ENCODE measurements at places on chromosomes 12 and 14. TPM values are rescaled to one million over a fixed set of nuclear protein-coding genes. Genes with fewer than 3 reads are reported as not detected.

KLHL33 gene
- total RNA-seq = 0.03 TPM

KRT82 gene
- total RNA-seq = not detected

ETNK1 gene
- 34.1 TPM for total RNA-seq

TMEM179 gene
- 0.32 TPM for total RNA-seq

ERH gene
- total RNA-seq = 315 TPM

SVOP gene
- not detected for total RNA-seq

CALCOCO1 gene
- 22.9 TPM for total RNA-seq

PMCH gene
- not detected for total RNA-seq

UNG gene
- 90.2 TPM for total RNA-seq
